ENCODE measurements at places on chromosomes 2 and 18.
A peak's percentile ranks its signal among the peaks of the same experiment; 100 is the strongest.

DNA sequence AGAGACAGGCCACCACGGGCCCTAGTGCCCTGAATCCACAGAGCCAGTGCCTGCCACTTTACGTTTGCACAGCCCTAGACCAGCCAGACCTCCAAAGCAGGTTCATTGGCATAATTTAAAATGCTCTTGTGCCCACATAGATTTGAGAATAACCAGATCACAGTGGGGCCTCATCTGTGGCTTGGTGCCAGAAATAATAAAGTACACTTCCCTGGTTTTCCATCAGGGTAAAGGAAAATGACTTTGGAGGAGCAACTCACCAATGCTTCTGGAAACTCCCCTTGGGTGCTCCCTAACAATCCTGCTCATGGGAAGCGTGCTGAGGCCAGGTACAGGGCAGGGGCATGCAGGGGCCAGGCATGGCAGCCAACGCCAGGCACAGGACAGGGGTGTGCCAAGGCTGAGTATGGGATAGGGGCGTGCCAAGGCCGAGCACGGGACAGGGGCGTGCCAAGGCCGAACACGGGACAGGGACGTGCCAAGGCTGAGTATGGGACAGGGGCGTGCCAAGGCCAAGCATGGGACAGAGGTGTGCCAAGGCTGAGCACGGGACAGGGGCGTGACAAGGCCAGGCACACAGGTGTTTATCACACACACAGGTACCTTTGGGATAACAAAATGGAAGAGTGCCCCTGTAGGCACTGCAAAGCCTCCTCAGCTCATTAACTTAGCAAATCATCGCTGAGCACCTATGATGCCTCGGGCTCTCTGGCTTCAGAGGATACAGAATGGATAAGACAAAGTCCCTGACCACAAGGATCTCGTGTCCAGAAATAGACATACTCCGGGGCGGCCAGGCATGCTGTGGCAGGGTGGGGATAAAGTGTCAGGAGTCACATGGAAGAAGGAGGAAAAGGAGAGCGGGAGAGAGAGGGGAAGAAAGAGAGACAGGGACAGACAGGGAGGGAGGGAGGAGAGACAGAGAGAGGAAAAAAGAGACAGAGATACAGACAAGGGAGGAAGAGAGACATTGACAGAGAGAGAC lies 334.7 kb downstream of the EIPR1 start:
- DNase-seq: no peak

DNA sequence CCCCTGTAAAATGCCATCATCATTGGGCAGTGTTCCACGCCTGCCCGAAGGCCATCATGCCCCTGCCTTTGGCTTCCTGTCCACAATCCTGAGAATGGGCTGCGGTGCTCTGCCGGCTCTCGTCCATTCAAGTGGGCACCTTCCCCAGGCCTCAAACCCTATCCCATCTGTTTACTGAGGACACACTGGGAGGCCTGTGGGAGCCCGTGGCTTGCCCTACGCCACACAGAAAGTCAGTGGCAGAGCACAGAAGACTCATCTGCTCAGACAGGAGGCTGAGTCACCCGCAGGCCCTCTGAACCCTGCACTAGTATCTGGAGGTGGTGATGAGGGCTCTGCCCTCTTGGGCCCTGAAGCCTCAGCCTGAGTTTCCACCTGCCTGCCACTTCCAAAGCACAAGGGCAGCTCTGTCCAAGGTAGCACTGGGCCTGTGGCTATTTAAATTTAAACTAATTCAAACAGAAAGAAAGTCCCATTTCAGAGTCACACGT lies 19.1 kb upstream of the ANKRD53 start:
- no peak for DNase-seq

- no peak for DNase-seq
Measured at GRCh38 chr2:238492840-238493239, 66.1 kb downstream of the ASB1 start.

- DNase-seq: no peak
Measured at GRCh38 chr18:23203891-23204432, 68.7 kb downstream of the CABLES1 start.

DNA sequence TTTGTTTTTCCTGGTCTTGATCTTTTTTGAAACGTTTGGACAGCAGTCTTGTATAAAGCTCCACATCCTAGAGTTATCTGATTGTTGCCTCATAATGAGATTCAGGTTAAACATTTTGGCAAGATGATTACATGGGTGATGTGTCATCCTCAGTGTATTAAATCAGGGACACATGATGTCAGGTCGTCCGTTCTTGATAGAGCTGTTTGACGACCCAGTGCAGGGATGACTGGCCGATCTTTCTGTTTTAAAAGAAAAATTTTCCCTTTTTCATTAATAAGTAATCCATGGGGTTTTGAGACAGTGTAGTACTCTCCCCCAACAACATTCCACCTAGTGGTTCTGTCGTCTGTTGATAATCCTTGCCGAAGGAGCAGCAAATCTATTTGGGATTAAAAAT lies 44.5 kb upstream of the SERPINB2 start:
- DNase-seq: no peak

DNA sequence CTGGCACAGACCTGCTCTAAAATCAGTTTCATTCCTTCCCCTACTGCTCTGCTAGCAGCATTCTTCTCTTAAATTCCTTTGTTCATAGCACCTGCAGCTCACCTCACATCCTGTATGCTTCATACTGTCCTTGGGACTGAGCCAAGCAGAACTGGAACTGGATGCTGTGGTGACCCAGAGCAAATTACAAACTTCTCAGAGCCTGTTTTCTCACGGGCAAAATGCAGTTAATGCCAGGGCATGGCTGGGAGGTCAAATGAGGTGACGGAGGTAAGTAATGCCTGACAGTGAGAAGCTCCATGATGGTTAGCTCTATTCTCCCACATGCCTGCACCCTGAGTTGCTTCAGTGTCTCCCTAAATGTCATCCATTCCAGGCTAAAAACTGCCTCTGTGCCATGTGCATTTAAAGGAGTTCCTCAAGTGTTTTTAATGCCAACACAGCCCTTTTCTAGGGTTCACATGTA lies 29.7 kb downstream of the C2orf42 start:
- DNase-seq: no peak

GRCh38 chr2:100554798-100555407 lies 7.9 kb upstream of the PDCL3 start:
- DNase-seq: no peak

DNA sequence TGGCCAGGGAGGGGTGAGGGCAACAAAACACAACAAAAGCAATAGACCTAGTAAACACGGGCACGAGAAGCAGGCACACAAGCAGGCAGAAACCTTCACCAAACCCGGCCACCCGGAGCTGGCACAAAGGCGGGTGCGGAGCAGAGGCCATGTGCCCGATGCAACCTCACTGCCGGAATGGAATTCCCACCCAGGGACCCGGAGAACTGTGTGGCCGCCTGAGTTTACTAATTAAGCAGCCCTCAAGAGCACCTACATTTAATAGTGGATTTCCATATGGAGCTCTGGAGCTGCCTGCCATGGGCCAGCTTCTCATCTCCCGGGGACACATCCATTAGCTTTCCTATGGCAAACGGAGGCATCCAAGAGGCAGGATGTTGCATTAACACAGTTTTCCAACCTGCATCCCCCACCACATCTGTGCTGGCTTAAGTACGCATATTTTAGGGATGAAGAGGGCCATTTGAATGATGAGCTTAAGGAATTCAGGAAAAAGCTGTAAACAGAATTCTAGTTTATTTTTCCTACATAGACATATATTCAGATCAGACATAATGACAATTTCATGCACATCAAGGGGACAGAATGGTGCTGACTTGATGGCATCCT lies 104.5 kb upstream of the SMIM21 start:
- DNase-seq: no peak

- no peak for DNase-seq
Measured at GRCh38 chr2:207226243-207226642, 60.5 kb upstream of the KLF7 start.

- DNase-seq: peak; percentile 40
Measured at GRCh38 chr2:56009758-56010458, 86.3 kb upstream of the EFEMP1 start.

DNA sequence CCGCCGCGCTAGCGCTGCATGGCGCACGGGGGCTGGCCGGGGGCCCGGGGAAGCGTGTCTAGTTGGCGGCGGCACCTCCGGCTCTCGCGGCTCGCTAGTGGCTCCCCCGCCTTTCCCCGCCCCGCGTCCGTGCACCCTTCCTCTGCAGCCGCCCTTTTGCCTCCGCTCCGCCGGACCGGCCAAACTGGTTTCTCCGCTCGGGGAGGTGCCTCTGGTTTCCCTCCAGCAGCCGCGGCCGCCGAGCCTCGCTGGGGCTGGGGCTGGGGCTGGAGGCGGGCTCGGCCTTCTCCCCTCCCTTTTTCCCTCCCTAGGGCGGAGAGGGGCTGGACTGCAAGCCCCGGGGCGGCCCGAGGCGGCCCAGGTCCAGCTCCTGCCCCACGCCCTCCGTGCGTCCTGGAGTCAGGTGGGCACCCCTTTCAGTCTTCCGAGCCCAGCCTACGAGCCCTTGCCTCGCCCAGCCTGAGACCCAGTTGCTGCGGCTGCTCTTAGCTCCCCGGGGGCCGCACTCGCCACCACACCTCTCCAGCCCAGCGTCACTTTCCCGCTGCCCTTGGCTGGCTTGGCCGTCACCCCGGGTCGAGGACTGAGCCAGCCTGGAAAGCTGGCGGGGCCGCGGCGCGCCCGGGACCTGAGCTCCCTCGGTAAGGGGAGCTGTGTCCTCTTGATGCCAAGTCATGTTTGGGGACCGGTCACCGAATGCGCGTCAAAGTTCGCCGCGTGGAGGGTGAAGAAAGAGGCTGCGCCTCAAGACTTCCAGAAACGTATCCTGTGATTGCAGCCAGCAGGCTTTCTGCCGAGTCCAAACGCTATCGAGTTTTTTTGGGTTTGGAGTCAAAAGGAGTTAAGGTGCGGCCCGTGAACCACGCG lies at the start of gene ATP8B1:
ATP8B1 (minus strand) TSS at position 213 of the 867 bp plus-strand sequence. CDS start 71,508 bp downstream, outside the sequence.
- DNase-seq: peak; percentile 67

GRCh38 chr18:74402806-74403433 lies 54.2 kb downstream of the DIPK1C start:
- DNase-seq: no peak

DNA sequence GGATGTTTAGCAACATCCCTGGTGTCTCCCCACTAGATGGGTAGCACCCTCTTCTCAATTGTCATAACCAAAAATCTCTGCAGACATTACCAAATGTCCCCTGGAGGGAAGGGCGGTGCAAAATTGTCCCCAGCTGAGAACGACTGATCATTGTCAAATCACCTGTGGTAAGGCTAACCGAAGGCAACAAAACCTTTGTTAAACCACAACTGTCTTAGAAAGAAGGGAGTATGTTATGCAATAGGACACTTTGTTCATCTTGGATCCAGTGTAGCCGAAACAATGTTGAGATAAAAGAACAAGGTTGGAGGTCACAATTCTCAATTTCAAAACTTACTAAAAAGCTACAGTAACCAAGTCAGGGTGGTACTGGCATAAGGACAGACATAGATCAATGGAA lies 50.3 kb upstream of the ST3GAL5 start:
- no peak for DNase-seq

- DNase-seq: no peak
Measured at GRCh38 chr2:106781196-106781595, 104.8 kb downstream of the ST6GAL2 start.

GRCh38 chr18:73136134-73136533 lies 268.3 kb upstream of the NETO1 start:
- no peak for DNase-seq

DNA sequence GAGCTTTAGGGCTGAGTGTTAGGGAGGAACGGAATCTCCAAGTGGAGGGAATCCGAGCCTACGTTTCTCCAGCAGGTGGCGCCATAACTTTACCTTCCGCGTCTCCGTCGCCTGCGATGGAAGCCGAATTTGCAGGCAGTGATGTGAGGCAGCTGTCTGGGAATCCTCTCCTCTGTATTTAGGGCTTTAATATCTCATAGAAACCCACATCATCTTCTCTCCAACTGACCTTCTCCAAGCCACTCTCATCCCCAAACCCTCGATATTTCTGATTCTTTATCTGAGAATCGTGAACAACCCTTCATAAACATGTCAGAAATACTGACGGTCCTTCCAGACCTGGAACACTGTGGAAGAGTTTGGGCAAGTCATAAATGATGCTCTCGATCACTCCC lies 27.5 kb downstream of the SIX2 start:
- DNase-seq: peak; percentile 55

GRCh38 chr18:41693008-41693407 lies 262.0 kb upstream of the PIK3C3 start:
- no peak for DNase-seq

DNA sequence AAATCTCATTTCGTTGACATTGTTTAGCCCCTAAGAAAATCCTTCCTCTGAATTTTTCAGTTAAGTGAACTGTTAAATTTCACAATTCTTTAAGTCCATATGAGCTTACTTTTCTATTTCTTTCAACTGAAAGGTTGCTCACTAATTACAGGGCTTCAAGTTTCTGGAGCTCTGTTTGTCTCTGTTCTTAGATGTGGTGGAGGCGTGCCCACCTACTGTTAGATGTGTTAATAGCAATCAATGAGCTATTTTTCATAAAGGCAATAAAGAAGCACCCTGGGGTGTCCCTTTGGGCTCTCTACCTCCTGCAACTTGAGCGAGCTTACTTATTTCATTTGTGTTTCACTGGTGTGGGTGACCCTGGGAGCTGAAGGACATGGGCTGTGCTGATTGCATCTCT lies 25.0 kb downstream of the CREG2 start:
- no peak for DNase-seq

- DNase-seq: no peak
Measured at GRCh38 chr2:33484042-33484621, 7.7 kb downstream of the RASGRP3 start.

DNA sequence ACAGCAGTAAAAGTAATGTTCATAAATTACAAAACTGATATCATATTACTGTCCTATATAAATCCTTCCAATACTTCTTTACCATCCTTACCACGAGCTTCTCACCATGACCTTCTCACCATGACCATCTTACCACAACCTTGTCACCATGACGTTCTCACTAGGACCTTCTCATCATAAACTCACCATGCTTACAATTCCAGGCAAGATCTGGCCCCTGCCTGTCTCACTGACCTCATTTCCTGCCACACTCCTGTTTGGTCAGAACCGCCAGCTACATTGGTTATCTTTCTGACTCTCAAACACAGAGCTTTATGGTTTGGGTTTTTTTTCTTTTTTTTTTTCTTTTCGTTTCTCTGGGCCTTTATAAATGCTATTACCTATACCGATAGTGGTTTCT lies 827.6 kb downstream of the RNF144A start:
- no peak for DNase-seq

GRCh38 chr18:75131381-75132000 lies 77.4 kb downstream of the PTGR3 start:
- no peak for DNase-seq

DNA sequence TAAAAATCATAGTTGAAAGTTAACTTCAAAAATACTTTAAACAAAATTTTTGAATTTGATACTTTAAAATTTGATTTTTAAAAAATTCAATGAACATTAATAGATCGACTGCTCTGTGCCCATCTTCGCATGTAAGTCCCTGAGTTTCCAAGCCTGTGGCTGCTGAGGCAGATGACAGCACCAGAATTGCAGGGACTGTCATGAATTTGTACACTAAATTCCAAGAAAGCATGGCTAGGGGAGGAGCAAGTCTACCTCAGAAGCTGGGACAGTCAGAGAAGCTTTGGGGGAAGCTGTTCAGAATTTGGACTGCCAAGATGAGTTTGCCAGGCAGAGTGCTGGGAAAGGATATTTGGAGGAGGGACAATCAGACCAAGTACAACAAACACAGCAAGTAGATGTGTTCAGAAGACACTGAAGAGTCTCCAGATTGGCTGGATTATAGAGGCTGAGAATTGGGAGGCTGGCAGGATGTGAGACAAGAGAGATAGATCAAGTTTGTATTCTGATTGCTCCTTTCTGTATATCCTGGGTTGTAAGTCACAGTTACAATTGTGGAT lies 79.0 kb downstream of the ASXL3 start:
- DNase-seq: no peak

- no peak for DNase-seq
Measured at GRCh38 chr2:231955758-231956472, 5.6 kb upstream of the DIS3L2 start.

Measured in stromal cell of bone marrow (primary cell).